ENCODE measurements at places on chromosomes 13 and 19.

DNA sequence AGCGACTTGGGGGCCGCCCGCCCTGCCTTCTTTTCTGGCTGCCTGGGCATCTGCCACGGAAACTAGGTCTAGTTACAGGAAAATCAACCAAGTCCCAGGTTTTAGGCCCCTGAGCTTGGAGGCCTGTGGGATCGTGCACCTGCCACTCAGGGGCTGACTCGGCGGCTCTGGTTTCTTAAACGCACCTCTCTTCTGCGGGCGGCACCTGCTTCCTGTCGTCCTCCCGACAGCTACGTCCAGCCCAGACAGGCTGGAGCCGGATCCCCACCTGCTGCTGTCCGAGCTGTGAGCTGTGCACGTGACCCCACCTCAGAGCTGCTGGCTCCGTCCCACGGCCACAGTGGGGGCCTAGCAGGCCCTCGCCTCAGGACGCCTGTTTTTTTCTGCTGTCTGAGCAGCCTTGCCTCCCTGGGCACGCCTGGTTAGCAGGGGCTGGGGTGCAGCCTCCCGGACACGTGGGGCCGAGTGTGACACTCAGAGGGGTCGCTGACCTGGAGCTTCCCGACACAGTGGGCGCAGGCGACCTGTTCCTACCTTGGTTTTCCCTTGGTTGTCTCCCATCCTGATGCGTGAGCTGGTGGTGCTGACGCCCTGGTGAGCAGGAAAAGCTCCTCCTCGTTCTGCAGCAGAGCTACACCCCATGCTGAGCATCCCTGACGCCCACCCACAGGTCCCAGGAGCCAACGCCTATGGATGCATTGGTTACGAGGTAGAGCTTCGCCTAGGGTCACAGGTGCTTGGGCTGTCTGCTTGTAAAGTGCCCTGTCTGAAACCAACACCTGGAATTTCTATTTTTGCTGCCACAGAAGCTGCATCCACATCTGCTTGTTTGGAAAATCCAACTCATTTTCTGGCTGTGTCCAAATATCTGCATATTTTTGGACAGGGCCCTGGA, 17.5 kb downstream of the TMEM255B start:
- DNase-seq: no peak

GRCh38 chr13:108985166-108985565, 355.8 kb downstream of the MYO16 start:
- no peak for DNase-seq

- peak; percentile 85 for DNase-seq
Observed at GRCh38 chr19:15449620-15450527, at the start of gene WIZ. Gene WIZ (minus strand): TSS chr19:15449956. CDS start chr19:15448307, 1,649 bp downstream.

- DNase-seq: peak; percentile 82
Observed at GRCh38 chr19:55253842-55254624, 4.8 kb downstream of the PPP6R1 start.

GRCh38 chr19:9848762-9849161, 13.6 kb downstream of the PIN1 start:
- DNase-seq: no peak

- DNase-seq: no peak
Observed at GRCh38 chr19:4164262-4164661, 10.8 kb downstream of the CREB3L3 start.

GRCh38 chr13:51213173-51213728, 8.9 kb upstream of the FAM124A start:
- no peak for DNase-seq

DNA sequence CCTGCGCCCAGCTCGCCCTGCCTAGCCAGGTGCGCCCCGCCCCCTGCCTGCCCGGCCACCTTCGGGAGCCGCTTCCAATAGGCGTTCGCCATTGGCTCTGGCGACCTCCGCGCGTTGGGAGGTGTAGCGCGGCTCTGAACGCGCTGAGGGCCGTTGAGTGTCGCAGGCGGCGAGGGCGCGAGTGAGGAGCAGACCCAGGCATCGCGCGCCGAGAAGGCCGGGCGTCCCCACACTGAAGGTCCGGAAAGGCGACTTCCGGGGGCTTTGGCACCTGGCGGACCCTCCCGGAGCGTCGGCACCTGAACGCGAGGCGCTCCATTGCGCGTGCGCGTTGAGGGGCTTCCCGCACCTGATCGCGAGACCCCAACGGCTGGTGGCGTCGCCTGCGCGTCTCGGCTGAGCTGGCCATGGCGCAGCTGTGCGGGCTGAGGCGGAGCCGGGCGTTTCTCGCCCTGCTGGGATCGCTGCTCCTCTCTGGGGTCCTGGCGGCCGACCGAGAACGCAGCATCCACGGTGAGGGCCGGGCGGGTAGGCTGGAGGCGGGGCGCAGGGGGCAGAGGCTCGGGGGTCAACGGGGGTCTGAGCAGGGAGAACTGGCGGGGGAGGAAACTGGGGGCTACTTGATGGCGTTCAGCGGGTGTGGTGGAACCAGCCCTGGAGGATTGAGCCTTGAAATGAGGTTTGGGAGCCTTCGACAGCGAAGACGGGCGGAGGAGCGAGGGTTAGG, at the start of gene SPINT2:
Gene SPINT2, plus strand, starts transcription at position 88 of the 727 bp plus-strand sequence. Its CDS starts 320 bp downstream, at position 408.
- peak; percentile 74 for DNase-seq

GRCh38 chr13:110363010-110363409, 55.9 kb downstream of the COL4A2 start:
- DNase-seq: no peak

GRCh38 chr13:26950968-26951367, 190.4 kb upstream of the GPR12 start:
- DNase-seq: no peak

GRCh38 chr13:113915012-113915763, 51.3 kb upstream of the GAS6 start:
- no peak for DNase-seq

- no peak for DNase-seq
Observed at GRCh38 chr13:66345971-66346370, 884.2 kb downstream of the PCDH9 start.

All from hematopoietic multipotent progenitor cell treated with erythropoietin and hydrocortisone succinate and interleukin-3 and kit ligand, for 6 days (in vitro differentiated cells).